NCI-H1092 treated with DMSO at 0.1 percent for 48 hours (cell line): ENCODE measurements at places on chromosomes 7 and 10.

DNA sequence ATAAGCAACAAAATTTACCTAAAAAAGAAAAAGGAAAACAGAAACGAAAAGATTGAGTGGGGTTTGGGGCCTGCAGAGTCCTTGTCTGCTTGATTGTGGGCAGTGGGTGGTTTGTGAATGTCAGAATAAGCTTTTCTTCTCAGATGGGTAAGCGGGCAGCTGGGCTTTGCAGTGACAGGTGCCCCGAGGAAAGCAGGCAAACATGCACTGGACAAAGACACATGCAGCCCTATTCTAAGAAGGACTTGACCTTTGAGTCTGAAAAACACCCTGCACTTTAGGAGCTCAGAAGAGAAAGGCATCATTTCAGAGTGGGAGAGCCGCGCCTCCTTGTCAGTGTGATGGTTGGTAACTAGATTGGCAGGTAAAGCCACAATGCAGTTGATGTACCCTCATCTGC, 562.7 kb downstream of the PTPRN2 start:
- DNase-seq, result no peak

DNA sequence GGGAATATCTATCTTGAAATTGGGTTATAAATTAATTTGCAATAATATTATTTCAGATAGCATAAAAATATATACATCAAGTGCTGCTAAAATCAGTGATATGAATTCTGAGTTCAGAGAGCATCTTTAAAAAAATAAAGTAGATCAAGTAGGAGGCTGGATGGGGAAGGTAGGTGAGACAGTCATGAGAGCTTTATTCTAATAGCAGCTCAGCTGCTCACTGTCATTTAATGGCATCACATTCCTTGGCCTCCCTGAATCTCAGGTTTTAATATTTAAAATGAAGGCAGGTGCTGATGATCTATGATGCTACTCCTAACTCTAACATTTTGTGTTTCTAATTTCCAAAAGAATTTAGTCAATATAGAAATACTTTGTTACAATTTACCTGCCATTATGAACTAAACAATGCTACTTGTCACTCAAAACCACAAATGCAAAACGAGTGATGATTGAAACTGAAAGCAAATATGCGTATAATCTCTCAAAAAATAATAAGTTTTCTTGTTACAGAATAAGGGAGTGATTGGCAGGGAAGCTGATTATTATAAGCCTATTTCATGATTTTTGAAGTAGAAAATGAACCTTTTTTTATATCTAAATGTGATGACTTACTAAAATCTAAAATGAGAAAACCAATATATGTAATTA, 147.6 kb upstream of the CSTF2T start:
- no peak for DNase-seq

DNA sequence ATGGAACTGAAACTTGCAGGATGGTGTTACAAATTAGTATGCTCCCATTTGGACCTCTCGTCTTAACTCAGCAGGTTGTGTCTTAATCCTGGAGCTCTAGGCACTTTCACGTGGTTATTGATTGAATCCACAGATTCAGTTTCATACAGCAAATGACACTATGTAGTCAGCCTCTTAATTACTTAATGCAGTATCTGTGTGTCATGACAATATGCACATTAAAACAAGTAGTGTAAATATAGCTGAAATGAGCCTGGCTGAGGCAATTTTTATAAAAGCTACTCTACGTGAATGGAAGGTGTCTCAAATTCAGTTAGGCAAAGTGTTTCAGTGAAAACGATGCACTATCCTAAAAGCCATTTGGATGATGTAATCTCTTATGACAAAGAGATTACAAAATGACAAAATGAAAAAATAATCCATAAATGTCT, 86.8 kb downstream of the CD36 start:
- peak; percentile 3 for DNase-seq

- no peak for DNase-seq
Observed at GRCh38 chr10:118698421-118698820, 56.3 kb downstream of the CACUL1 start.
